Suppressor macrophage treated with lipopolysaccharide for 4 hours (primary cell): ENCODE measurements at places on chromosomes 5 and 9.

- DNase-seq: no peak
Measured at GRCh38 chr9:129823542-129823934, 398 bp downstream of the TOR1A start.

DNA sequence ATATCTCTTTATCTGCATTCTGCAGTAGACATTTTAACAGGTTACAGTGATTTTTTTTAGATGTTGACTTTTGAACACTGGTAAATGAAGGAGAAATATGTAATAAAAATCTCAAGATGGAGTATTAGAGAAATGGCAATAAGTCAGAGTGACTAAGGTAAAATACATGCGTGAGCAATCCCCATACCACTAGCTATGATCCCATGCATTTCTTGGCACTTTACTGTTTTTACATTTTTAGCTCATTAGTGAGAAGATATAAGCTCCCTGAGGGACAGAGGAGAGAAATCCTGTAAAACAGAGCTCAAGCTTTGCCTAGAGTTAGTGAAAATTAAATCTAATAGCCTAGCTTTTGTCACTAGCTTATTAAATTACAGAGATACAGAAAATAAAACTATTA lies 181.9 kb upstream of the TRPM3 start:
- no peak for DNase-seq

DNA sequence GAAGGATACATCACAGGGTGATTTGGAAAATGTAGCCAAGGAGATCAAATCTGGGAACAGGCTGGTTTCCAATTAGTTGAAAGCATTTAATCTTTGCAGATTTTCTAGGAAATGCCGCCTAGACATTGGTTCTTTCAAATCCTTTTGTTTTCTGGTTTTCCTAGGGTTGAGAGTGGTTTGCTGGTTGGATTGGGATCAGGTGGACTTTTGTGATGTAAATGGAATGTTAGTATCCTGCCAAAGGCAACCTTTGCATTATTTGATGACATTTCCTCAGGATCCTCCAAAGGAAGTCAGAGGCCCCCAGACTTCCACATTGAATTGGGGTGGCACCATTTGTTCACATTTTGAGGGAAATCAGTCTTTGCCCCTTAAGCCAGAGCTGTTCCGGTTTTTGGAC lies 245.5 kb upstream of the RPS23 start:
- DNase-seq: no peak

GRCh38 chr9:12719431-12719830 lies 26.2 kb downstream of the TYRP1 start:
- no peak for DNase-seq
